ENCODE measurements at places on chromosomes 3 and 15. TPM values are rescaled to one million over a fixed set of nuclear protein-coding genes. Genes with fewer than 3 reads are reported as not detected.

Gene GPR15
- not detected for total RNA-seq

Gene CPLX3
- not detected for total RNA-seq

Gene TUSC7
- not detected for total RNA-seq

Gene GABRG3
- not detected for total RNA-seq

Gene BNC1
- total RNA-seq: 0.47 TPM

Gene FBXL22
- total RNA-seq: not detected

Gene C3orf49
- total RNA-seq: not detected

Gene GABRB3
- total RNA-seq: 0.45 TPM

Gene PTX3
- 809 TPM for total RNA-seq

Gene SHC4
- 4.1 TPM for total RNA-seq

Gene SPINK8
- not detected for total RNA-seq

Gene ZDHHC19
- not detected for total RNA-seq

Gene INSYN1
- 0.45 TPM for total RNA-seq

Gene RETNLB
- total RNA-seq: not detected

Gene U2SURP
- total RNA-seq: 36.7 TPM

Gene ST8SIA2
- not detected for total RNA-seq

Gene GUCA1C
- not detected for total RNA-seq

Gene GOLGA6L7
- total RNA-seq: not detected

Gene MORC1
- not detected for total RNA-seq

Gene TNNC1
- total RNA-seq: 2.5 TPM

Gene C3orf85
- not detected for total RNA-seq

Gene KNG1
- not detected for total RNA-seq

Gene EAF1
- total RNA-seq: 20.1 TPM

Gene FBXO40
- total RNA-seq: not detected

Gene STRA6
- 26.2 TPM for total RNA-seq

Gene MESP2
- 1.6 TPM for total RNA-seq

Gene ZBTB38
- total RNA-seq: 95.8 TPM

Gene ADAMTS9
- total RNA-seq: 6.3 TPM

Gene CD200
- total RNA-seq: 24.0 TPM

Gene PCLAF
- total RNA-seq: 11.4 TPM

Gene ACP3
- total RNA-seq: 0.08 TPM

Gene THRB
- 7.5 TPM for total RNA-seq

Gene TMEM158
- 8.7 TPM for total RNA-seq

Gene ANKUB1
- not detected for total RNA-seq

Gene PLA2G4D
- total RNA-seq: not detected

Gene SCAANT1
- not detected for total RNA-seq

Gene THPO
- total RNA-seq: 0.12 TPM

Gene ERC2
- total RNA-seq: 0.47 TPM

Gene CSTA
- 5.1 TPM for total RNA-seq

Gene ATP13A4
- 0.23 TPM for total RNA-seq

Gene SCAMP5
- 1.3 TPM for total RNA-seq

Gene CACNA1D
- 0.47 TPM for total RNA-seq

Gene CSPG5
- total RNA-seq: 0.12 TPM
